CD4-positive, alpha-beta T cell (primary cell): ENCODE measurements at places on chromosomes 4 and X.

DNA sequence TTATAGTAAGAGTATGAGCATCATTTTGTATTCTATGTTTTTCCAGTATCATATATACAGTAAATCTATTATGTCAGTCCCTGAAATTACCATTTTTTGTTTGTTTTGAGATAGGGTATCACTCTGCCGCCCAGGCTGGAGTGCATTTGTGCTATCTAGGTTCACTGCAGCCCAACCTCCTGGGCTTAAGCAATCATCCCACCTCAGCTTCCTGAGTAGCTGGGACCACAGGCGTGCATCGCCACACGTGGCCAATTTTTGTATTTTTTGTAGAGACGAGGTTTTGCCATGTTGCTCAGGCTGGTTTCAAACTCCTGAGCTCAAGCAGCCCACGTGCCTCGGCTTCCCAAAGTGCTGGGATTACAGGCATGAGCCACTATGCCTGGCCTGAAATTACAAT, 85.6 kb downstream of the ZNF330 start:
- H3K4me1 ChIP-seq: peaks cover 3% of the 10 kb centered on the region
- H3K4me3 ChIP-seq: no peak overlapping the region
- DNase-seq: no peak
- H3K36me3 ChIP-seq: no peaks in the 10 kb centered on the region
- no peaks in the 10 kb centered on the region for H3K27me3 ChIP-seq

DNA sequence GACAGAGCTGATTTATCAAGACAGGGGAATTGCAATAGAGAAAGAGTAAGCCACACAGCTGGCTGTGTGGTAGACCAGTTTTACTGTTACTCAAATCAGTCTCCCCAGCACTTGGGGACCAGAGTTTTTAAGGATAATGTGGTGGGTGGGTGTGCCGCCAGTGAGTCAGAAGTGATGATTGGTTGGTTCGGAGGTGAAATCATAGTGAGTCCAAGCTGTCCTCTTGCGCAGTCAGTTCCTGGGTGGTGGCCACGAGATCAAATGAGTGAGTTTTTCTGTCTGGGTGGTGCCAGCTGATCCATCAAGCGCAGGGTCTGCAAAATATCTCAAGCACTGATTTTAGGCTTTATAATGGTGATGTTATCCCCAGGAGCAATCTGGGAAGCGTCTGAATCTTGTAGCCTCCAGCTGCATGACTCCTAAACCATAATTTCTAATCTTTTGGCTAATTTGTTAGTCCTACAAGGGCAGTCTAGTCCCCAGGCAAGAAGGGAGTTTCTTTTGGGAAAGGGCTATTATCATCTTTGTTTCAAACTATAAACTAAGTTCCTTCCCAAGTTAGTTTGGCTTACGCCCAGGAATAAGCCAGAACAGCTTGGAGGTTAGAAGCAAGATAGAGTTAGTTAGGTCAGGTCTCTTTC, 44.0 kb upstream of the PPP1R2C start:
- no peaks in the 10 kb centered on the region for H3K27me3 ChIP-seq
- H3K4me1 ChIP-seq: no peaks in the 10 kb centered on the region
- no peak overlapping the region for H3K4me3 ChIP-seq

GRCh38 chr4:182778222-182778982, 138.8 kb downstream of the DCTD start:
- no peak overlapping the region for H3K27ac ChIP-seq
- no peaks in the 10 kb centered on the region for H3K36me3 ChIP-seq
- H3K4me3 ChIP-seq: no peak overlapping the region
- H3K4me1 ChIP-seq: no peaks in the 10 kb centered on the region

GRCh38 chr4:7427361-7427760, 7.4 kb downstream of the PSAPL1 start:
- H3K27me3 ChIP-seq: no peaks in the 10 kb centered on the region
- DNase-seq: no peak
- H3K4me1 ChIP-seq: no peaks in the 10 kb centered on the region
- H3K4me3 ChIP-seq: no peak overlapping the region
- H3K27ac ChIP-seq: no peak overlapping the region

DNA sequence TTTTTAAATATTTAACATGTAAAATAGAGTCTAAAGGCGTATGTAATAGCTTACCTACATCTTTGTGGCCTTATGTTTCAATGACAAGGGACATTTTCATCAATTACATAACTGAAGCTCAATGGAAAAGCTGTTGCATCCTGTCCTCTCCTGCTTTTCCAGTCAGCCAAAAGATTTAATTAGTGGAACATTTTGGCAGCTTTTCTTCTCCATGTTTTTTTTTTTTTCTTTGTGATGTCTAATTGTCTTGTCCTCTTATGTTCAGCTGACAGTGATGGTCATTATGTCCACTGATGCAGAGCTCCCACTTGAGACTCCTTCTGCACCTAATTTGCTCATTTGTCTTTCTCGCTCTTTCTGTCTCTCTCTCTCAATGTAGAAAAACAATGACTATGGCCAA, 422.2 kb downstream of the GABRG1 start:
- no peaks in the 10 kb centered on the region for H3K27me3 ChIP-seq
- no peak overlapping the region for H3K4me3 ChIP-seq
- no peaks in the 10 kb centered on the region for H3K4me1 ChIP-seq
- no peak overlapping the region for H3K27ac ChIP-seq
- DNase-seq: no peak
